ENCODE measurements at places on chromosomes 16 and 17.

DNA sequence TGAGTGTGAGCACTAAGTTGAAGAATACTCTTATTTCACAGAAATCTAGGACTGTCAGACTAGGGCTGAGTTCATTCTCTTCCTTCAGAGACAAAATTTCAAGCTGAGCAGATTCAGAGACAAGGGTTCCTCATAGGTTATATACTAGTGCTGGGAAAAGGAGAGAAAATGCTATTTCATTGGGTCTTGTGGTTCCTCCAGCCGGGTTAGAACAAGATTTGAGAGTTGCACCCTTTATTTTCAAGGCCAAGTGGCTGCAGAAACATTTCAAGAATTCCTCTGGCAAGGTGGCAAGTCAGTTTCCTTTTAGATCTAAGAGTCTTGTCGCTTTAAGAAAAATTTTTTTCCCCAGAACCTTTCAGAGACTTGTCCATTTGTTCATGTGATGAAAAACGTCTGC is 6.8 kb downstream of the THUMPD1 start:
- no peak for DNase-seq

GRCh38 chr16:86398622-86399021 is 111.7 kb upstream of the FOXF1 start:
- no peak for DNase-seq

DNA sequence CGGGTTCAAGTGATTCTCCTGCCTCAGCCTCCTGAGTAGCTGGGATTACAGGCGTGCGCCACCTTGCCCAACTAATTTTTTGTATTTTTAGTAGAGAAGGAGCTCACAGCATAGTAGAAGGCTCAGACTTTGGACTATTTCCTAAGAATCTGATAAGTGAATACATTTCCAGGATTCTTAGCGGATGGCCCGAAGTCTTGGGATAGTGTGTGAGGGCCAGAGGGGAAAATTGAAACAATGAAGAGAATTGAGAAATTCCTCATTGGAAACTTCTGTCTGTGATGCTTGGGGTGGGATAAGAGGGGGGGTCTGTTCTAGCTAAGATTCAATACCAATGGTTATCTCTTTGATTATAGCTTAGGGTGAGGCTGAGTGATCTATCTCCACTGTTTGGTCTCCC is 183.3 kb downstream of the MSI2 start:
- DNase-seq: no peak

GRCh38 chr16:49439676-49440075 is 66.1 kb downstream of the C16orf78 start:
- DNase-seq: no peak

GRCh38 chr16:29987371-29988085 is 7.9 kb downstream of the HIRIP3 start:
- no peak for DNase-seq

DNA sequence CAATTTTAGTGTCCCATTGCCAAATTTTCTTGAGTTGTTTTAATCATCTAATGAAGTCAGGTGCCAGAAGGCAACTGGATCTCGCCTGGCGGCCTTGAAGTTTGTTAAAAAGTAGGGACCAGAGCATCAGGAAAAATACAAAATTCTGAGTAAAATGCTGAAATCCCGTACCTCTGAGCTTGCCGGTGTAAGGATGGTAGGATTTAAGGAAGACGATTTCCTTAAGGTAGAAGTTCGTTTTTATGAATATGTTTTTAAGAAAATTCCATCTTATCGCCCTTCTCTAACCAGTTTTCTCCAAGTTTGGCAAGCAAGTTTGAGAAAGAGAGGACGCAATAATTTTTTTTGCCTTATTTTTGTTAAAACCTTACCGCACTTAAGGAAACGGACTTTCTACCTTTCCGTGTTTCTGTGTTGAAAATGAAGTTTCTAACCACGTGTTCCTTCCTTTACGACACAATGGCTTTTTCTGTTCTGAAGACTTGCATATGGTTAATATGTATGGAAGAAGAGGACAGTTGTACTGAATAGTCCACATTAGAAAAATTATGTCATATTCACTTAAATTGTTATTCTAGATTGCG is 748 bp downstream of the ATF7IP2 start:
- DNase-seq: no peak

DNA sequence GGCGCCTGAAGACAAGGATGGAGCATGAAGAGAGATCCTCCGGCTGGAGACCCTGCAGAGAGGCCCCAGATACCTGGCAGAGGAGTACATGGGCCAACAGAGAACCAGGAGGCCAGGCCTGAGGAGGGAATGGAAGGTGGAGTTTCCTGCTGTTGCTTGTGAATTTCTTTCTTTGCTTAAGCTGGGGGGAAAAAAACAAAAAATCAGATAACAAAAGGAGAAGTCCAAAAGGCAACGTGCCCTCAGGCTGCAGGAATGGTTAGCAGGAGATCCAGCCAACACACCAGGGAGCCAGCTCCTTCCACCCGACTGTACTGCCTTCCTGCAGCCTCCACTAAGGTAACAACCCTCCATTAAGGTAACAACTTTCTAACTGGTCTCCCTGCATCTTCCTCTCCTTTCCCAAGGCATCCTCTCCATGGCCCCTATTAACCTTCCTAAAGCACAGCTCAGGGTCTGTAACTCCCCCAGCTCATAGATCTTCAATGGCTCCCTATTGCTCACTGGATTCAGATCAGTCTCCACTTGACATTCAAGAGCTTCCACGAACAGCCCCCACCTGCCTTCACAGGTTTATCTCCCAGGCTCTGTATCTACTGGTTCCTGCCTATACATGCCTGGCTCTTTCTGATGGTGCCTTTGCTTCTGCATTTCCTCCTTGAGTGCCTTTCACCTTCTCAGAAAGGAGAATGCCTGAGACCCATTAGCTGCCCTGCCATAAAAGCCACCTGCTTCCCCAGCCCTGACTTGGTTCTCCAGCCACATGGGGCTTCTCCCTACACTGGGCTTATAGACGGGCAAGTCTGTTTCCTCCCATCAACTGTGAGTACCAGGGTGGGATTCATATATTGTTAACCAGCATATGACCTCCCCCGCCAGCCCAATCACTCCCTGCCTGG is 725 bp upstream of the ARL5C start:
- DNase-seq: no peak

- DNase-seq: peak; percentile 79
Measured at GRCh38 chr17:10613775-10614513, 43.2 kb downstream of the MYH3 start.

DNA sequence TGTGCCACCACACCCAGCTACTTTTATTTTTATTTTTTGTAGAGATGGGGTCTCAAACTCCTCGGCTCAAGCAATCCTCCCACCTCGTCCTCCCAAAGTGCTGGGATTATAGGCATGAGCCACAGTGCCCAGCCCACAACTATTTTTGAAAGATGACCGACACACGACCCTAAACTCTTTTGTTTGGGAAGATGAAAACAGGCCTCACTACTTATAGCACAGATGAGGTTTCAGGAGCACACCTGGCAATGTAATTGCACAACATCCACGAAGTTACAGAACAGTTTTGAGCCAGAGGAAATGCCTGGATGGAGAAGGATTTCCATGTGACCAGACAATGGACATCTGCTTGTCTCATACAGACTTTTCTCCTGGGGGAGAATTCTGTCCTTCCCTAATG is 43.4 kb upstream of the PRSS54 start:
- DNase-seq: no peak

DNA sequence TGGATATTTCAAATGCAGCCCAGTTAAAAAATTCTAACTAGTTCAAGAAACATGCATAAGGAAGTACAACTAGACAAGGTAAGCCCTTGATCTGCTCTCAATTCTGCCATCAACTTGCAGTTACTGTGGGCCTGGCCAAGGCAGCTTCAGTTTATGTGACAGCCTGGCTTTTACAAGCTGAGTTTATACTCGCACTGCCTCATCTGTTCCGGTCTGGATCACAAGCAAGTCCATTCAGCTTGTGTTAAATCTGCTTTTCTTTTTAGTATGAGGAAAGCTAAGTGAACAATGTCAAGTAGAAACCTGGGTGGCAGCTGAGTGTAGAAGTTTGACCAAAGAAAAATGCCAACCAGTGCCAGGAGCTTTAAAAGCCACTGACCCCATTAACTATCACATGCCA is 76.6 kb upstream of the CORO6 start:
- peak; percentile 21 for DNase-seq

- DNase-seq: no peak
Measured at GRCh38 chr17:71899317-71899716, 221.5 kb upstream of the SOX9 start.

- DNase-seq: no peak
Measured at GRCh38 chr16:3578610-3579551, 1.7 kb upstream of the NLRC3 start.

- no peak for DNase-seq
Measured at GRCh38 chr17:42852351-42852750, 1.4 kb downstream of the AOC3 start.
